IMR-90 (cell line): ENCODE measurements at places on chromosomes 2 and 18. TPM values are rescaled to one million over a fixed set of nuclear protein-coding genes. Genes with fewer than 3 reads are reported as not detected.

The STARD6 gene
- not detected in 2 replicates for polyA plus RNA-seq

The MYOM1 gene
- polyA plus RNA-seq = 0.04 and 0.10 TPM in 2 replicates

The PDIA6 gene
- polyA plus RNA-seq = 317 and 349 TPM in 2 replicates

The CNNM3 gene
- polyA plus RNA-seq = 6.1 and 6.3 TPM in 2 replicates

The SLC30A3 gene
- polyA plus RNA-seq = 0.15 and 0.17 TPM in 2 replicates

The MOGAT1 gene
- not detected in 2 replicates for polyA plus RNA-seq

The KCNG3 gene
- polyA plus RNA-seq = not detected in 2 replicates

The CKAP2L gene
- polyA plus RNA-seq = 6.3 and 6.4 TPM in 2 replicates

The KIF1A gene
- polyA plus RNA-seq = not detected in 2 replicates
